ENCODE measurements at places on chromosomes 7 and 10. TPM values are rescaled to one million over a fixed set of nuclear protein-coding genes. Genes with fewer than 3 reads are reported as not detected.

Gene NRAP
- not detected for total RNA-seq

Gene HPSE2
- total RNA-seq, result not detected

Gene PON1
- total RNA-seq, result not detected

Gene ASB4
- total RNA-seq, result 0.47 TPM

Gene VSIR
- total RNA-seq, result 10.1 TPM

Gene PNLIP
- total RNA-seq, result not detected

Gene TMEM229A
- not detected for total RNA-seq

Gene ZC3HAV1L
- 9.3 TPM for total RNA-seq

Gene TMEM26
- not detected for total RNA-seq

Gene TMEM270
- total RNA-seq, result not detected

All from hair follicular keratinocyte (primary cell).